ENCODE measurements at places on chromosomes 11 and 22.
A peak's percentile ranks its signal among the peaks of the same experiment; 100 is the strongest.

DNA sequence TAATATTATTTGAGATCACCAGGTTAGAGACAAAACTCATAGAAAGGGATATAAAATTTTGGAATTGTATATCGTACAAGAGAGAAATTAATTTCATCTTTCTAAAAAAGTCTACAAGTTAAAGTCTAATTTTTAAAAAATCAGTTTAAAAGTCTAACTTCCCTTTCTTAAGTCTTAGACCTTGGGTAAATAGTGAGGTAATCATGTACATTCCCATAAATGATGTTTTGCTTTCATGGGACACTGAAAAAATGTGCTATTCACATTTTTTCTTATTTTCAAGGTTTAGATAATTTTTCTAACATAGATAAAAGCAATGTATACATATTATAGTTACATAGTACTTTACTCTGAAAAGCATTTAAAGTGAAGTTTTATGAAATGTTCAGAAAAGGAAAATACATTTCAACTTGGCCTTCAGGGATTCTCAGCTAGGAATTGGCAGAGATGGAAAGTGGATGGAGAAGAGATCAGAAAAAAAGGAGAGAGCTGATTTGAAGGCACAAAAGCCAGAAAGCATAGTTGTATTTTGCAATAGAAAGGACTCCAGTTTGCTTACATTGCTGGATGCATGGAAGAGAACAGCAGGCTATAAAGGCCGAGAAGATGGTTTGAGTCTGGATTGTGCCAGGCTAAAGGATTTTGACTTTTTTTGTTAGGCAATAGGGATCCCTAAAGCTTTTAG lies 194.0 kb downstream of the CASP12 start:
- peak; percentile 76 for DNase-seq

DNA sequence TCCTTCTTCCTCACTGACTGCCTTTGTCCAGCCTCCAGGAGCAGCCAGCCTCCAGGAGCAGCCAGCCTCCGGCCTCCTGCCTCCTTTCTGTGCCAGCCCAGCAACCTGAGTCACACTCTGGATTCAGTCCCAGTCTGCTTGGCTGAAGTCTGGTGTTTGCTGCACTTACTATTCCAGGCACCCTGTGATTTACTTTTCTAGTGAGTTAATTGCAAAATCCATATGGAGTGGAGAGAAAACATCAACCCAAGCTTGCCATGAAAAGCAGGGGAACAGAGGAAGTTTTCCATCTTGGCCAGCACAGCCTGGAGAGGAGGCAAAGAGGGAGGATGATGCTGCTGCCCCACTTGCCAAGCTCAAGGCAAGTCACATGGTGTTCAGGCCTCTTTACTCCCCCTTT lies 400.5 kb downstream of the TENM4 start:
- no peak for DNase-seq

GRCh38 chr11:129289350-129290040 lies 86.2 kb upstream of the BARX2 start:
- DNase-seq: no peak

DNA sequence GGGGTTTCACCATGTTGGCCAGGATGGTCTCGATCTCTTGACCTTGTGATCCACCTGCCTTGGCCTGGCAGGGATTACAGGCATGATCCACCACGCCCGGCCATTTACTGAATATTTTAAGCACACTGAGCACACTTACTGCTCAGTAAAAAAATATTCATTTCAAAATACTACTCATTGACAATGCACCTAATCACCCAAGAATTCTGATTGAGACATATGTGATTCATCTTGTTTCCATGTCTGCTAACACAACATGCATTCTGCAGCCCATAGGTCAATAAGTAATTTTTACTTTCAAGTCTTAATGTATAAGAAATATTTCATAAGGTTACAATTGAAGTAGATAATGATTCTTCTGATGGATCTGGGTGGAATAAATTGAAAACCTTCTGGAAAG lies 4.2 kb upstream of the OR52J3 start:
- no peak for DNase-seq

- no peak for DNase-seq
Observed at GRCh38 chr22:31474743-31475142, 14.9 kb downstream of the EIF4ENIF1 start.

- DNase-seq: no peak
Observed at GRCh38 chr11:7871056-7871455, 60.0 kb downstream of the OR10A6 start.

GRCh38 chr11:30149998-30150397 lies 80.8 kb upstream of the FSHB start:
- no peak for DNase-seq

DNA sequence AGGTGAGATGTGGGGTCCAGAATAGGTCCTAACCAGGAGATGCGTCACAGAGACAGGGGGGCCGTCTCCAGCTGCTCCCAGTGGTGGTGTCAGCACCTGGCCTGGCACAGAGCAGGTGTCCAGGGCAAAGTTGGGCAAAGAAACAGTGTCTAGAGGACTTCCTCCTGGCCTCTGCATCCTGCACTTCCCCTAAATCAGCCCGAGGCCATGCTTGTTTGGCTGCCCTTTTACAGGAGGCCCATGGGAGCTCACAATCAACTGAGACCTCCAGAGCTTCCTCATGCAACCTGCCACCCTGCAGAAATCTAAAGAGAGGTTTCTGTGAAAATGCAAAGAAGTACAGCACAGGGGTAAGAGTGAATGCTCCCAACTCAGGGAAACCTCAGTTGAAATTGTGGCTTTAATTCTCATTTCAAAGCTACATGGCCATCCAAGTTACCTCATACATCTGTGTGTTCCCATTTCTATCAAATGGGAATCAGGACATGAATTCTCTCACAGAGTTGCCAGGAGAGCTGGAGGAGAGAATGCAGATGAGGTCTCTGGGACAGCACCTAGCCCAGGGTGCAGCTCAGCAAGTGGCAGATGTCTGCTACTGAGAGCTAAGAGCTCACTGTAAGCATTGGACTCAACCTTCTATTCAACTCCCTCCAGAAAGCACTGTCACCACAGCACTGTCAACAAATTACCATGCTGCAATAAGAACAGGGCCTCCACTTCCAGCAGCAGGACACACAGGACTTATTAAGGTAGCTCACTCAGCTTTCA lies 32.6 kb downstream of the TCIRG1 start:
- DNase-seq: no peak

DNA sequence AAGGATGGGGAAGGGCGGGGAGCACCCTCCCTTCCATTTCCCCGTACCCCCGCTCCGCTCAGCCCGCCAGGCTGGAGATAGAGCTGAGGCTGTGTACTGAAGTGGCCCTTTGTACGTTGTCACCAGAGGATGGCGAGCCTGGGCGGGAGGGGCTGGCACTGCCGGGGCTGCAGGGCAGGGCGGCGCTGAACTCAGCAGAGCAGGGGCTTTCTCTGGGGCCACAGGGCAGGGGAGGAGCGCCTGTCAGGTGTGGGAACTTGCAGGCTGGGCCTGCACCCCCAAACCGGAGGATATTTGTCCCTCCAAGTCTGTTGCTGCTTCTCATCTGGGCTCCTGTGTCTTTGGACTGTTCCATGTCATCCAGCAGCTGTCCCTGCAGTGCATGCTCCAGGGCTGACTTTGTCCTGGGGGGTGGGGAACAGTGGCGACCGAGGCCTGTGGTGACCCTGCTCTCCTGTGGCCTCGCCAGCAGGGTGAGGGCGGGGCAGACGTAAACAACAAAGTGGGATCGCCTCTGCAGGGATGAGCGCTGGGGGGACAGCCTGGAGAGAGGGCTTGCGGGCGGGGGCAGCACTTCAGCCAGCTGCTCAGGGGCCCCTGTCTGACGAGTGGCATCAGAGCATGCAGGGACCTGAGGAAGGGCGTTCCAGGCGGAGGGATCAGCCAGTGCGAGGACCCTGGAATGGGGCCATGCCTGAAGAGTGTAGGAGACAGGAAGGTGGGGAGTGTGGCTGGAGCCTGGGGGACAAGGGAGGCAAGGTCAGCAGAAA lies 13.1 kb downstream of the MGAT3 start:
- DNase-seq: no peak

DNA sequence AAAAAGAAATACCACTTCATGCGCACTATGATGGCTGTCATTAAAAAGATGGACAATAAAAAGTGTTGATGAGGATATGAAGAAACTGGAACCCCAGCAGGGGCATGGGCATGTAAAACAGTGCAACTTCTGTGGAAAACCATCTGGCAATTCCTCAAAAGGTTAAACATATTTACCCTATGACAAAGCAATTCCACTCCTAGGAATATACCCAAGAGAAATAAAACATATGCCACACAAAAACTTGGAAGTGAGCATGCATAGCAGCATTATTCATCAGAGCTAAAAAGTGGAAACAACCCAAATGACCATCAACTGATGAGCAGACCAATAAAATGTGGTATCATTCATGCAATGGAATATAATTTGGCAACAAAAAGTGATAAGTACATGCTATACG lies 50.1 kb downstream of the LRRC32 start:
- DNase-seq: no peak
